ENCODE measurements at places on chromosomes 7 and 10. TPM values are rescaled to one million over a fixed set of nuclear protein-coding genes. Genes with fewer than 3 reads are reported as not detected.

DNA sequence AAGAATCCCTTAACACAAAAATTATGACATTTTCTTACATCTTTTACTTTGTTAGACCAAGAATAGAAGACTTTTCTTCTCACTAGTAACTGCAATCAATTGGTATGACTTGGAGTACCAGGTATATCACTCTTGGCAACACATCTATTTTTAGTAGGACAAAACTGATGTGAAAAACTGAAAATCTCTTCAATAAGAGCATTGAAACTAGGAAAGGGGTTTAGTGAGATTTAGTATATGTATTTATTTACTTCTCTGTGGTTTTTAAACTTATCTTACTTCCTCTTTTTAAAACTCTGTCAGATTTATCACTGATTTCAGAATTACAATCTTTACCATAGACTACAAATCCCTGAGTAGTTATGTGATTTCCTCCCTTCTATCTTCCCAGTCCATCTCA, 366.2 kb downstream of the PCDH15 start:
- no peak for DNase-seq

The CRHR2 gene
- total RNA-seq = 0.92 TPM

The TMEM273 gene
- total RNA-seq = not detected

GRCh38 chr7:153640586-153640985, 411.6 kb upstream of the DPP6 start:
- no peak for DNase-seq

DNA sequence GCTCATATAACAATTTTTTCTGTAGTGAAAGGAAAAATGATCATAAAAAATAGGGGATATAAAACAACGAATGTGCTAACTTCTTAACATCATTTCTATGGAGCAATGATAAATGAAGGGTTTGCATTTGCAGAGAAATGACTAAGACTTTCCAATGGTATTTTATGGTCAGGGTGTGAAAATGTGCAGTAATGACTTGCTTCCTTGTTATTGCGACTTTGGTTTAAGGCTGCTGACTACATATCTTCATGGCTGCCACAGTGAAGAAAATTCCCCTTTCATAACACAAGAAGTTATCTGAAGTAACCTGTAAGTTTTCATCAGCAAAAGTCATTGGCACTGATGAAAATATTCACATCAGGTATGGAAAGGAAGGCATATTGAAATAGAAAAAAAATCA, 166.1 kb upstream of the NRG3 start:
- no peak for DNase-seq

The BRAT1 gene
- 109 TPM for total RNA-seq

DNA sequence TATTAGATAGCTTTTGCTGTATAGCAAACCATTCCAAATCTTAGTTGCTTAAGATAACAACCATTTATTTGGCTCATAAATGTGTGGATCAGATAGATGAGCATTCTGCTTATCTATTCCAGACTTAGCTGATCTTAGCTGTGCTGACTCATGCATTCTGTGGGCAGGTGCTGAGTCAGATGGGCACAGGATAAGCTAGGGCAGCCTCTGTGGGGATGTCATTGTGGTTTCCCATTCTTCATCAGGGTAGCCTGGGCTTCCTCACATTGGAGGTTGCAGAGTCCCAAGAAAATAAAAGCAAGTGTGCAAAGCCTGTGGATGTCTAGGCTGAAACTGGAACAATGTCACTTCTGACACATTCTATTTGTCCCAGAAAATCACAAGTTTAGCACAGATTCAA, 917.0 kb downstream of the TYW1 start:
- no peak for DNase-seq

DNA sequence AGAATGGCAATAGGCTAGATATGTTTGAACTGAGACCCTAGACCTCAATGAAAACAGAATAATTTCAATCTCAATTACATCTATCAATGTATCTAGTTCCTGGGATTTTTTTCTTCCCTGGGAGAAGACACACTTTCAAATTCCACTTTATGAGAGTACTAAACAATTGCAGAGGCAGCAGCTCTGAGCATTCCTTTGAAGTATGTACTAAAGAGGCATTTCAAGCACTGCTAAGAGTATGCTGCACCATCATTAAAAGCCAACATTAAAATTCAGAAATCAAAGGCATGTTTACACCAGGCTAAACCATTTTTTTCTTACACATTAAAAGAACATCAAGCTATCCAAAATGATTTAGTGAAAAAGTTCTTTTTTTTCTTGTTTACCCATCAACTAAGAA, 297.9 kb upstream of the CACNA2D1 start:
- no peak for DNase-seq

Measured in cardiac muscle cell (in vitro differentiated cells and primary cell).